Chondrocyte (in vitro differentiated cells): ENCODE measurements at places on chromosomes 6 and 20. TPM values are rescaled to one million over a fixed set of nuclear protein-coding genes. Genes with fewer than 3 reads are reported as not detected.

GRCh38 chr6:110622912-110623578 is 146.6 kb upstream of the SLC22A16 start:
- no peak for DNase-seq

- DNase-seq: no peak
Measured at GRCh38 chr6:101429845-101430244, 36.3 kb downstream of the GRIK2 start.

- no peak for DNase-seq
Measured at GRCh38 chr6:132310921-132311320, 90.4 kb downstream of the MOXD1 start.

ZDHHC14 gene
- 8.4 to 10.9 TPM (median 8.6 TPM) in 3 replicates for total RNA-seq

SYCP2L gene
- 2.6 to 3.6 TPM (median 3.1 TPM) in 3 replicates for total RNA-seq
